ENCODE measurements at places on chromosomes 6 and 20.

DNA sequence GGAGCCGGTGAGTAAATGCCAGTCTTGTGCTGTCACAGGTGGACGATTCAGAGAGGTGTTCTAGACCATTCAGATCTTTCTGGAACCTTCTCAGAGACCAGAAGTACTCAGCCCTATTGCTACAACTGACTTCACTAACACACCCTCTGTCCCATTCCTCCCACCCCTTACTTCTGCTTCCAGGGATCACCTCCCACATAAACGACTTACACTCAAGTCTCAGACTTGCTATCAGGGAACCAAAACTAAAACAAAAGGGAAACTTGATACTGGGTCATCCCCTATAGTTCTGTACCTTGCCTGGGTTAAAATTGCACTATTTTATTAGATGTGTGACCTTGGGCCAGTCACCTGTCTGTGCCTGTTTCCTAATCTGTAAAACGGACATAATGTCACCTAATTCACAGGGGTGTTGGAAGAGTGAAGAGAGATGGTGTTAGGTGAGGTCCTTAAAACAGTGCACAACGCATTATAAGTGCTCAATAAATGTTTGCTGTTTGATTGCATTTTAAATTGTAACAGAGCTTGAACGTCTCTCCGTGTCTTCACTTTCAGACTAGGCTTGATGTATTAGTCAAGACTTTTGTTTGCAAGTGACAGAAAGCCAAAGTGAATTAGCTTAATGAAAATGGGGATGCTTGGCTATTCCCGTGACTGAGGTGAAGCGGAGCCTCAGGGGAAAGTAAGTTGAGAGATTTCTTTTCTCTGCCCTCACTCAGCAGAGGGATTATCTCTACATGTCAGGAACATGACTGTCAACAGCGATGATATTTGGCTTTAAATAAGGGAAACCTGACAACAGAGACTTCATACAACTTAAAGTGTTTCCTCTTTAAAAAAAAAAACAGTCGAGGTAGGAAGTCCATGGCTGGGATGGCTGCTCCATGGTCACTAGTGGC, 3.0 kb upstream of the SRXN1 start:
- no peak for DNase-seq

- DNase-seq, result no peak
Measured at GRCh38 chr6:112372226-112372806, 25.2 kb downstream of the RFPL4B start.

- no peak for DNase-seq
Measured at GRCh38 chr20:43863330-43863729, 51.3 kb upstream of the TOX2 start.

GRCh38 chr6:150304429-150304828, 64.4 kb upstream of the IYD start:
- DNase-seq, result no peak

DNA sequence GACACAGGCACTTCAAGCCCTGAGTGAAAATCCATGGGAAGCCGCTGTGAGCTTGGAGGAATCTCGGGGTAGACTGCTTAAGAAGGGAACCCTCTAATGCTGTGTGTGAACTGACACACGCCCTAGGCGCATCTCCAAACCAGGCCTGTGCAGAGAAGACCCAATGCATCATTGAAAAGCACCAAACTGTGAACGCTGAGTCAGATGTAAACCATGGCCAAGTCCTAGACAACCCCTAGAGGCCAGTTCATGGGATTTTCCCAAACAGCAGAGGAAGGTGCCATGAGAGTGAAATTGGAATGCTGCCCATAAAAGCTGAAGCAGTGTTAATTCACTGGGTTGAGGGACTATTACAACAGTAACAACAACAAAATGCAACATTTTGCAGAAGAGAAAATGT, 296.5 kb downstream of the SMOC2 start:
- DNase-seq, result no peak

DNA sequence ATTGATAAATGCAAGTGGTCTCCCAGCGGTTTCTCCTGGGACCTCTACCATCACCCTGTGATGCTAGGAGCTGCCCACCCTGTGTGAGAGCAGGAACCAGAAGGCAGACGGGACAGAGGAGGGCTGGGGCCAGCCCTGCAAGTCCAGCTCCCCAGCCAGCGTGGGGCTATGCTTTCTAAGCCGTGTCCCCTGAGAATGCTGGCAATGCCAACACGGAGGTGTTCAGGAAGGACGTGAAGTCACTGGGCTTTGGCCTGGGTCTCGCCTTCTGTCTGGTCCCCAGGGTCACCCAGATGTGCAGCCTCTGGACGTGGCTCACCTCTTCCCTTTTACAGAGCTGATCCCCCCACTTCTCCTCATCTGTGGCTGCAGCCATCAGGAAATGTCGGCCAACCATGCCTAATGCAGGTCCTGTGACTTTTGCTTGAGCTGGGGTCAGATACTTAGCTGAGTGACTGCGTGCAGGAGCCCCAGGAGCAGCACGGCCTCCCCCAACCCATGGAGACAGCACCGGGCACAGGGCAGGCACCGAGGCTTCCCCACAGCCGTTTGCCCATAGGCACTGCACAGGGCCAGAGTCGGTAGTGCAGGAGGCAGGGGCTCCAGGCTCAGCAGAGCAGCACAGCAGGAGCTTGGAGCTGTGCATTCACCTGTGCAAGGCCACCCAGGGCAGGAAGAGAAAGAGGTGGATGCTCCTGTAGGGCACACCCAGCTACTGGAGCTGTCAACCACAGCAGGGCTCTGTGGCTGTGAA, 66.2 kb downstream of the GNAS-AS1 start:
- DNase-seq, result no peak

DNA sequence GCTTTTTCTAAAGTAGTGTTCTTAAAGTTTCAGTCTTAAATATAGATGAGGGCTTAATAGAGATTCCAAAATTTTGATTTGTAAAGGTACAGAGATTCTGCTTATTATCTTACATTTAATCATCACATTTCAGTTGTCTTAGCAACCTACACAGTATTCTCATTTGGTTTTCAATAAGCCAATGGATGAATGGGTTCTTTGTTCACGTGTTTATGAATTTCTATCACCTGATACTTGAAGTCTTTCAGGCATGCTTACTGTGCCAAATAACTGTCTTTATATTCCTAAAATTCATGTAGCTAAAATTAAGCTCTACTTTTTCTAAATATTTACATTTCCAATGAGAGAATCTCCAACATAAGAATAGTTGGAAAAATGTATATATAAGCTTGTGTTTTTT, 152.7 kb downstream of the EYA4 start:
- DNase-seq, result no peak

- DNase-seq, result no peak
Measured at GRCh38 chr6:54860132-54860531, 13.6 kb downstream of the FAM83B start.

- DNase-seq, result no peak
Measured at GRCh38 chr20:64104667-64105451, 2.5 kb downstream of the NPBWR2 start.
